Regular cardiac myocyte (primary cell): ENCODE measurements at places on chromosomes 5 and 9. TPM values are rescaled to one million over a fixed set of nuclear protein-coding genes. Genes with fewer than 3 reads are reported as not detected.

Gene CNTNAP3
- 2.8 and 2.9 TPM in 2 replicates for total RNA-seq

Gene ATOSB
- total RNA-seq = 25.4 and 26.8 TPM in 2 replicates

Gene RABGAP1
- total RNA-seq = 21.3 and 45.9 TPM in 2 replicates

Gene SLCO6A1
- not detected in 2 replicates for total RNA-seq

Gene IFT74
- 14.0 and 17.8 TPM in 2 replicates for total RNA-seq

Gene PCDHA6
- 0.38 and 3.1 TPM in 2 replicates for total RNA-seq

Gene ATP6V0E1
- 248 and 351 TPM in 2 replicates for total RNA-seq
